Type B pancreatic cell (in vitro differentiated cells): ENCODE measurements at places on chromosomes 5 and 9. TPM values are rescaled to one million over a fixed set of nuclear protein-coding genes. Genes with fewer than 3 reads are reported as not detected.

The LYRM7 gene
- total RNA-seq: 6.4 and 9.3 TPM in 2 replicates

The PCDHGB7 gene
- 4.4 and 8.5 TPM in 2 replicates for total RNA-seq

The SLC6A7 gene
- total RNA-seq: 0.10 and 0.38 TPM in 2 replicates

GRCh38 chr9:133506653-133507038 is 18.1 kb downstream of the MYMK start:
- DNase-seq: no peak

GRCh38 chr5:1549475-1550030 is 25.8 kb upstream of the LPCAT1 start:
- no peak for DNase-seq

- DNase-seq: no peak
Measured at GRCh38 chr9:131395157-131396098, 1.5 kb downstream of the PRRC2B start.

- DNase-seq: no peak
Measured at GRCh38 chr9:6628704-6629103, 16.8 kb downstream of the GLDC start.

DNA sequence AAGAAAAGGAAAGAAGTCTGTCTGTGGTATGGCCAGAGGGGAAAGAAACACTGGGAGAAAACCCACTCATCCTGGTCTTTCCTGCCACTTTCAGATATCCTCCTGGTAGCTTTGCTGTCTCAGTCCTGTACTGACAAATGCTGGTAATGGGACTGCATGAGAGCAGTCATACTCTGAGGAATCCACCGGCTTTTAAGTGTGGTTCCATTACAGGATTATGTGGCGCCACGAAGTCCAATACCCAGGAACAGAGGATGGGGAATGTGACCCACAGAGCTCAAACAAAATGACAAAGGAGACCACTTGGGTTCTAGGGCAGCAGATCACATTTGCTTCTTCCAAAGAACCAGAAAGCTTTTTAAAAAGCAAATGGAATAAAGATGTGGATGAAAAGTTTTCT is 26.3 kb upstream of the FBP1 start:
- DNase-seq: no peak
